ENCODE measurements at places on chromosomes 5 and 9.

GRCh38 chr5:66958201-66958979 lies 238.2 kb downstream of the CD180 start:
- DNase-seq, result no peak

GRCh38 chr9:108852079-108852478 lies 3.7 kb downstream of the ACTL7B start:
- DNase-seq, result no peak

- no peak for DNase-seq
Observed at GRCh38 chr5:173542964-173543363, 73.5 kb downstream of the BOD1 start.

GRCh38 chr5:73938938-73939320 lies 312.9 kb downstream of the ARHGEF28 start:
- DNase-seq, result no peak

GRCh38 chr9:98530806-98531386 lies 177.8 kb downstream of the GABBR2 start:
- no peak for DNase-seq

DNA sequence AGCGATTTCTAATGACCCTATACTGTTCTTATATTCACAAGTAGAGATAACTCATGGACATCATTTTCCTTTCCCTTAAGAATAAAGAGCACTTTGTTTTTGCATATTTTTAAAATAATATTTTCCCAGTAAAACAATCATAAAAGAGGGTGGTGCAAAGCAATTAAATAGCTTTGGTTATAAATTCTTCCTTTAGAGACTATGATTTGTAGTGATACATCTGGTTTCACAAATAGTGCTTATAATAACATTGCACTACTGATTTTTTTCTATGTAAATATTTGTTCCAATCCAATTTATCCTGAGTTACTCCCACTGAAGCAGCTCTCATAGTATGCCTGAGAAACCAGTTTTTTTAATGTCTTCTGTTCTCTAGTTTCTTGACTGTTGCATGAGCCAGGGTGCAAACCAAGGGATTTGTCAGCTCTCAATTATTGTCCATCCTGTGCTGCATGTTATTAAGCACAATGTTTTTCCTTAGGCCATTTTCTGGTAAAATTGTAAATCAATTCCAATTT lies 74.7 kb downstream of the LURAP1L start:
- no peak for DNase-seq

DNA sequence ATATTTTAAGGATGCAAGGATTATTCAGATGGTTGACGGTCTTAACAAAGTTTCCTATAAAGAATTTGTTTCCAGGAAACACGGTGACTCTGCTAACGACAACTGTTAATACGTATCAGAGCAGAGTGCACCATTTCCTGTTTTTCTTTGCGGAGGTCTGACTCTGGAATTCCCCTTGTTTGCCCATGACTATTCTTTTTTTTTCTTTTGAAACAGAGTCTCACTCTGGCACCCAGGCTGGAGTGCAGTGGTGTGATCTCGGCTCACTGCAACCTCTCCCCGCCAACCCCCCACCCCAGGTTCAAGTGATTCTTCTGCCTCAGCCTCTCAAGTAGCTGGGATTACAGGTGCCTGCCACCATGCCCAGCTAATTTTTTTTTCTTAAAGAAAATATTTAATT lies 115.9 kb downstream of the CDC42SE2 start:
- DNase-seq, result peak; percentile 32

- DNase-seq, result no peak
Observed at GRCh38 chr9:89256225-89256624, 54.8 kb upstream of the CKS2 start.

GRCh38 chr5:89008291-89008690 lies 125.3 kb upstream of the MEF2C start:
- DNase-seq, result no peak

- no peak for DNase-seq
Observed at GRCh38 chr9:75855509-75855908, 35.0 kb upstream of the PCSK5 start.

- no peak for DNase-seq
Observed at GRCh38 chr9:14806941-14807520, 84.5 kb upstream of the CER1 start.

DNA sequence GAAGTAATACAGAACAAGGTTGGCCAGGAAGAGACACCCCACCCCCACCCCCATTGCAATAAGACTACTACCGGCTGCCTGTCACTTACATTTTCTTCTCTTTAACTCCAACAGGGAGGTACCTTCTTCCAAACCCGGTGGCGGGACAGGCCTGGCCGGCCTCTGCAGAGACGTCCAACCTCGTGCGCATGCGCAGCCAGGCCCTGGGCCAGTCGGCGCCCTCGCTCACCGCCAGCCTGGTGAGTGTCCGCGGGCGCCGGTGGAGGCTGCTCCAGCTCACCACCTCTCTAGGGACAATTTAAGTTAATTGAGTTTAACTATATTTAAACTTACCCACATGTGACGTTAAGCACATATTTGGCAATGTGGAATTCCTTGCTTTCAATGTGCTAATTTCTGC lies 192.4 kb downstream of the MAST4 start:
- no peak for DNase-seq

- no peak for DNase-seq
Observed at GRCh38 chr5:13695076-13695712, 249.3 kb downstream of the DNAH5 start.

DNA sequence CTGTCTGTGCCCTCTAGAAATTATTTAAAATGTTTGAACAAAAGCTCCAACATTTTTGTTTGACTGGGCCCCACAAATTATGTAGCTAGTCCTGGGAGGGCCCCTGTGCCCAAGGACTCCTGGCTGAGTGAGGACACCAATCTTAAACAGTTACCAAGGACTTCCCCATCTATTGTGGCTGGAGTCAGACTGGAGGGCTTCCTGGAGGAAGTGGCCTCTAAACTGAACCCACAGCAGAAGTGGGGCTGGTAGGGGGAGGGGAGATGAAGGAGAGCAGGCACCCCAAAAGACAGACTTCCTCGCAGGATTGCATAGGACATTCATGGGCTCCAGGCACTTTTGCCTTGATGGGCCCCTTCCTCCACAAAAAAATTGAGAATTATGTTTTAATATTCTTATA lies 8.1 kb downstream of the ADAMTS13 start:
- DNase-seq, result no peak

DNA sequence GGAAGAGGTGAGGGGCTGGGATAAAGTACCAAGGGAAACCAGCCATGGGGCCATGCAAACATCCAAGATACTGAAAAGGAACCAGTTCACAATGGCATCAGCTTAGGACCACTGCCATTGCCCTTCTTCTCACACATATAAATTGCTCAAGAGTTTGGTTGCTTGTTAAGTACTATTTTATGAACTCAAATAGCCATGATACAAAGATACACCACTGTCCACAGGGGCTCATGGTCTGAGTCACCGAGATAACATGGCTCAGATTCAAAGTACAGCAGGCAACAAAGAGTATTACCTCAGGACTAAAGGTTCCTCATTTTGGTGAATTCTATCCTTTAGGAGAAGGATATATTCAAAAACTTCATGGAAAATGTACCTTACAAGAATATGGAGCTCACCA lies 55.6 kb downstream of the FANCC start:
- no peak for DNase-seq

- DNase-seq, result no peak
Observed at GRCh38 chr5:67154556-67155206, 41.9 kb downstream of the CD180 start.

- no peak for DNase-seq
Observed at GRCh38 chr5:177477701-177478477, 4.5 kb upstream of the DBN1 start.

- no peak for DNase-seq
Observed at GRCh38 chr9:126225611-126226609, 100.7 kb upstream of the MVB12B start.

DNA sequence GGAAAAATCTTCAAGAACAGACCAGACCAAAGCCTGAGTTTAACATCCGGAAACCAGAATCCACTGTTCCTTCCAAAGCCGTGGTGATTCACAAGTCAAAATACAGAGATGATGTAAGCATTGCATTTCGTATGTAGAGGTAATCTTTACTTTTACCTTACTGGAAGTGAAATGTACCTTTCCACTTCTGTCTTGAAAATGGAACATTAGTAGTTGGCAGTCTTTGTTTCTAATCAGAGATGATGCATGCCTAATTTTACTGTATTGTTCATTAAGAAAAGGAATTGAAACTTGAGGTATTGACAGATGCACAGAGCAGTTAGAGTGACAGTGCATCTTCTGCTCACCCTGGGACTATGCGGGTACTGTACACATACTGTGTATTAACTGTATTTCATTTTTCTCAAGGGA lies 34.6 kb downstream of the HABP4 start:
- DNase-seq, result no peak

- no peak for DNase-seq
Observed at GRCh38 chr5:73115399-73116051, 4.8 kb upstream of the TMEM171 start.

GRCh38 chr9:97855486-97855875 lies 2.5 kb downstream of the FOXE1 start:
- DNase-seq, result no peak

DNA sequence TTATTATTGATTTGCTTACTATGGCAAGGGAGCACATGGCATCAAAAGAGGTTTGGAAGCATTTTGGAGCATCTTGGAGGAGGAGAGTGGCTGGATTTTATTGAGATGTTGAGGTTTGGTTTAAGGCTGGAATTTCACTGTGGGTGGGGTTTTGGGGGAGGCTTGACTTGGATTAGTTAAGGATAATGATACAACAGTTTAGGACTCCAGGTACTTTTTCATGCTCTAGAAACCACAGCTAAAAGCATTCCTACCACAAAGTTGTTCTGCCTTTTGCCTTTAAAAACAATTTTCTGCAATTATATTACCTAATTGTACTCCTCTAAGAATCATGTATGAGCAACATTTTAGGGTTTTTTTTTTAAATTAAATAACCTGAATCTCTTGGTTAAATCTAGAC lies 5.0 kb downstream of the GCNT4 start:
- no peak for DNase-seq

DNA sequence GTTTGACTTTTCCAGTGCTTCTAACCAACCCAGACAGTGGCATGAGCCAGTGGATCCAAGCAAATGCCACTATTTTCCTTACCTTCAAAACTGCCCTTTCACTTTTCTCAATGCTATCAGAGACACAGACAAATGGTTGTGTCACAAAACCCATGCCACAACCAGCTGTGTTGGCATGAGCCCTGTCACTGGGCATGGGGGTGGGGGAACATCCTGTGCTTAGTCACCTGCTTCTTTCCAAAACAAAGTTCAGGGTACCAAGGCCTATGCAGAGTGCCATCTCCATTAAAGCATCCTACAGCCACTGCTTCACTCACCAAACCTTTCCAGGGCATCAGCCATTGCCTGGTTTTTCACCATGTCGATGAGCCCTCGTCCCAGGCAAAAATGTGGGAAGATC lies 30.1 kb downstream of the NIPSNAP3B start:
- DNase-seq, result no peak

DNA sequence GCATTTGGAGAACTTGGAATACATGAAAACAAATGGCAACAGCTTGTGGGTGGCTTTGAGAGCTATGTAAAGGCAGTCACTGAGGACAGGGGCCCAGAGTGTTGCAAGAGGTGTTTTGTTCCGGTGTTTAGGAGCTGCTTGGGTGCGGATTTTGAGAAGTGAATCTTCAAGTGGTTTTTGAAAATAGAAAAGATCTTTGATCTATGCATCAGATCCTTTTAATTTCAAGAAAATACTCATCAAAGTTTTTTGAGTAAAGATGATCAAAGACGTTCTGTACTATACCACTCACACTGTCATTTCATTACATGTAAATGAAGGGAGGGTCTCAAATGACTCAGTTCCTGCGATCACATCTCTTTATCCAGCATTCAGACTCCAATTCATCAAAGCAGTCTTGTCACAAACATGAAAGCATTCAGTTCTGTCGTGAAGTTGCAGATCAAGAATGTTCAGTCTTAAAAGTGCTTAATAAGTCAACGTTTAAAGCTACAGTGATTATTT lies 112.5 kb downstream of the WDR41 start:
- DNase-seq, result peak; percentile 45

- no peak for DNase-seq
Observed at GRCh38 chr5:74864823-74865222, 1.4 kb downstream of the FAM169A start.

- DNase-seq, result no peak
Observed at GRCh38 chr5:90169078-90169477, 240.5 kb downstream of the CETN3 start.

- no peak for DNase-seq
Observed at GRCh38 chr5:143148771-143149170, 254.7 kb downstream of the NR3C1 start.

DNA sequence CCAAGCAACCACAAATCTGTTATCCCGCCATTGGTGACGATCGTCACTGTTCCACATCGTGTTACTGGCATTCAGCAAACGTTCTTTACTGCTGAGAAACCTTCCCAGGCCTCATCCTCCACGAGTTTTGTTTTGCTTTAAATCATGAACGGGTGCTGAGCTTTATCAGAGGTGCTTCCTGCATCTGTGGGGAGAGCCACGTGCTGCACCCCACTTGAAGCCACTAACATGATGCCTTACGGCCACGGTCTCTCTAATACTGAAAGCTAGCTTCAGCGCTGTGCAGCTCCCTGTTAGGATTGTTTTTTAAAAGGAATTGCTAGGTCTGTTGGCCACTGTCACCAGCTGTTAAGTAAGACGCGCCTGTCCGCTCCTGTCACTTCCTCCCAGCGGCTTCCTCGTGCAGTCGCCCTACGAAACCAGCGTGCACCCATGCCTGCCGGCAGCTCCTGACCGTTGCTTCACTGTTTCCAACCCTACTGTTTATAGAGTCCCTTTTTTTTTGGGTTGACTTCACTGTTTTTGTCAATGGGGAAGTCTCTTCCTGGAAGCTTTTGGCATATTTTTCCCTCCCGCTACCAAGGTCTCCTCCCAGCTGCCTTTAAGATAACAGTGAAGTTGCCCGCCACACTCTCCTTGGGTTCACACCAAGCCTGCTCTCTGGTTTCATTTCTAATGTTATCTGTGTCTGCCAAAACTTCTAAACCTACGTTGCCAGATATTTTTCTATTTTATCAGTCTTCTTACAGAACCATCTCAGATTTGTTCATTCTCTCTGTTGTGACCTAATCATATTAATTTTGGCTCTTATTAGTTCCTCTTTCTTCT lies 20.3 kb downstream of the LPCAT1 start:
- no peak for DNase-seq

GRCh38 chr5:31986101-31986500 lies 188.0 kb downstream of the GOLPH3 start:
- DNase-seq, result no peak

Data from stimulated activated CD4-positive, alpha-beta T cell treated with anti-CD3 and anti-CD28 coated beads, Interleukin-12 subunit alpha, Interleukin-12 subunit beta, amount 100 ng/mL, for 24 hours (primary cell).